Diencephalon (tissue), 1 donor: ENCODE measurements at places on chromosomes 16 and 17. TPM values are rescaled to one million over a fixed set of nuclear protein-coding genes. Genes with fewer than 3 reads are reported as not detected.

CDYL2 gene
- 24.9 TPM for total RNA-seq

RNF157 gene
- 42.2 TPM for total RNA-seq

PTX4 gene
- 0.23 TPM for total RNA-seq

CSH1 gene
- not detected for total RNA-seq

WFIKKN1 gene
- total RNA-seq, result 0.46 TPM

KRT13 gene
- not detected for total RNA-seq

HSPB9 gene
- 0.23 TPM for total RNA-seq

FUS gene
- total RNA-seq, result 64.4 TPM

PYDC1 gene
- 0.92 TPM for total RNA-seq

UTS2R gene
- not detected for total RNA-seq

KRT32 gene
- not detected for total RNA-seq

BICDL2 gene
- not detected for total RNA-seq

KRTAP17-1 gene
- total RNA-seq, result not detected

SLC5A11 gene
- not detected for total RNA-seq

KRTAP3-2 gene
- total RNA-seq, result not detected

TP53TG3D gene
- total RNA-seq, result 0.92 TPM
